ENCODE measurements at places on chromosomes 2 and 18.

DNA sequence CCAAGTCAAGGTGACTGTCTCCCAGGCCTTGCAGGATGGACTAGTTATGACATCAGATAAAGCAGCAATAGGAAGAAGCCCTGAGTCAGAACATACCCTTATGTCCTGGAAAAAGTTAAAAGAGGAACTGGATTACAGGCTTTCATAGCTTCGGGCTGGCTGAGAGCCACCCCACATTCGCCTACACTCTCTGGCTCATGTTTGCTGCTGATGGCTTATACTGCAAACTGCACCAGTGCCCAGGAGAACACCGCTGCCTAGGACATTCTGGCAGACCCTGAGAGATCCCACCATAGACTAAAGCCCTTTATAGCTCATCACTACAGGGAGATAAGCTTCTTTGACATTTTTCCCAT, 20.3 kb downstream of the SLC8A1 start:
- DNase-seq: no peak

- no peak for DNase-seq
Measured at GRCh38 chr2:56047136-56047535, 123.6 kb upstream of the EFEMP1 start.

DNA sequence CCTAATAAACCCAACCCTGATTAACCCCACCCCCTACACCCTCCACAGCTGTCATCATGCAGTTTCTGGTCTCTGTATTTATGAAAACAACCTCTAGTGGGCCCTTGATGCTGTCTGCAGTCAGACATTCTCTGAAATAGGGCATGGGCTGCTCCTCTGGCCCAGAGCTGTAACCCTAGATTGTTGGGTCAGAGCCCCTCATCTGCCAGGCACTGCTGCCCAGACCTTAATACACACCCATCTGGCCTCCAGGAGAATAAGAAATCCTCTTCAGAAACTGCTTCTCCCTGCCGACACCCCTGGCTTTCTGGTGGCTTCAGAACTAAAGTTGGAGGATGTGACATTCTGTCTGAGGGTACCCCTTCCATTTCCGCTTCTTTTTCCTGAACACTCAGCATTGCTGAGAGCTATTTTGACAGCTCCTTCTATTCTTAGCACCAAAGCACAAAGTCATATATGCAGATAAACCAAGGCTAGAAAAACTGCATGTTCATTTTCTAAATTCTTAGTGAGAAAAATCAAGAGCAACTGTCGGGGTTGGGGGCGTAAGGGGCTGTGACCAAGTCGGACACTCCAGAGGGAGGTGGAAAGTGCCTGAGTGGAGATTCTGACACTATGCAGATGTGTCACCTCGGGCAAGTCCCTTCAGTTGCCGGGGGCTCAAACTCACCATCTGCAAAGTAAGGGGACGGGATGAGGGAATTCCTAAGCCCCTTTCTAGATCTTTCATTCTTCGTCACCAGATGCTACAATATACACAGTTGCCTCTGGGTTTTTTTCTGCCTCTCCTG, 28.7 kb downstream of the SRSF7 start:
- DNase-seq: no peak

DNA sequence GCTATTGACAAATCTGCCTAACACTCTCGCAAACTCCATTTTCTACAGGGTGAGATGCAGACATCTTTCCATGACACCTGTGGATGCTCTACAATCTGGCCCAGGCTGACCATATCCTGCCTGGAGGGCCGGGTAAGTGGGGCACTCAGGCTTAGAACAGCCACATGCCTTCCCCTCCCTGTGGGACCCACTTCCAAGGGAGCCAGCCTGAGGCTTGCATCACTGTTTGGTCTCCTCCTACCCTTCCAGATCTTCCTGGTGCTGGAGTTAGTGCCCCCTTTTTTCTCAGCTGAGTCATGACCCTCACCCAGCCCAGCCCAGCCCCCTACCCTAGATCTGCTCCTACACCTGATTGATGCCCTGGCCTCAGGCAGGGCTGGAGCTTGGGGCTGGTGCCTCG, 150.2 kb upstream of the MSH6 start:
- no peak for DNase-seq

DNA sequence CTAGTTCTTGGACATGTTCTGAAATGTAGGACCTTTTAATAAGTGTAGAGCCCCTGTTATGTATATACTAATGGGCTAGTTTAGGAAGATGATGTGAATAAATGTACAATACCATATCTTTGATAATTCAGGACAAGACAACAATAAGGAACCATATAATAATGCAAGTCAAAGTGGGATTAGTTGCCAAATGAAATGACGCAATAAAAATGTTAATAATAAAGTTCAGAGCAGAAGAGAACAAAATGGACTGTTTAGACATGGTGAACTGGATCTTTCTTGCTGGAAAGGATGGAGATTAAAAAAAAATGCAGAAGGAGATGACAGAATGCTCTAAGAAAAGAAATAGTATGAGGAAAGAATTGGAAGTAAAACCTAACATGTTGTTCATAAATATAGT, 43.7 kb downstream of the MMADHC start:
- no peak for DNase-seq

- DNase-seq: no peak
Measured at GRCh38 chr18:74476140-74476539, 19.0 kb upstream of the DIPK1C start.

- DNase-seq: no peak
Measured at GRCh38 chr2:160581035-160581434, 87.4 kb upstream of the RBMS1 start.

- no peak for DNase-seq
Measured at GRCh38 chr2:208174144-208174543, 10.8 kb upstream of the CRYGA start.

DNA sequence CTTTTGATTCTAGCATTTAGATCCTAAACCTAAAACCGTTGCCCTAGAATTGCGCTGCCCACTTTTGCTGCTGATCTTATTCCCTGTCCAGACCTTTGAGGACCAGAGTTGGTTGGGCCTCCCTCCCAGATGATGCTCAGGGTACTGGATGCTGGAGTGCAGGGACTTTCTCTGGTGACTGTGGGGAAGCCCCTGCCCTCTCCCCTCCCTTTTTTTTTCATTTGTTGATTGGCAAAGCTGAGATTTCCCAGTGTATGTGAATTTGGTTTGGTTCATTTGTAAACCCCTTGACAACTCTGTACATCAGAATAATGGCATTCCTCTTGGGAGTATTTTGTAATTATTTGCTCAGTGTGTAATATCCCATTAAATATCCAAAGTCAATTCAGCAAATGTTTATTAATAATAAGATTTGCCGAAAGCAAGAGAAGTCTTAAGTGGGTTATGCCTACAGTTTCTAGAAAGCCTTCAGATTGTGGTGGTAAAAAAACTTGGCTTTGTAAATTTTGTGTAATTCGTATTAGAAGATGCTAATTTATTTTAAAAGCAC, 28.3 kb downstream of the RAB31 start:
- DNase-seq: no peak

GRCh38 chr2:157808421-157808820, 67.7 kb downstream of the ACVR1 start:
- DNase-seq: no peak

DNA sequence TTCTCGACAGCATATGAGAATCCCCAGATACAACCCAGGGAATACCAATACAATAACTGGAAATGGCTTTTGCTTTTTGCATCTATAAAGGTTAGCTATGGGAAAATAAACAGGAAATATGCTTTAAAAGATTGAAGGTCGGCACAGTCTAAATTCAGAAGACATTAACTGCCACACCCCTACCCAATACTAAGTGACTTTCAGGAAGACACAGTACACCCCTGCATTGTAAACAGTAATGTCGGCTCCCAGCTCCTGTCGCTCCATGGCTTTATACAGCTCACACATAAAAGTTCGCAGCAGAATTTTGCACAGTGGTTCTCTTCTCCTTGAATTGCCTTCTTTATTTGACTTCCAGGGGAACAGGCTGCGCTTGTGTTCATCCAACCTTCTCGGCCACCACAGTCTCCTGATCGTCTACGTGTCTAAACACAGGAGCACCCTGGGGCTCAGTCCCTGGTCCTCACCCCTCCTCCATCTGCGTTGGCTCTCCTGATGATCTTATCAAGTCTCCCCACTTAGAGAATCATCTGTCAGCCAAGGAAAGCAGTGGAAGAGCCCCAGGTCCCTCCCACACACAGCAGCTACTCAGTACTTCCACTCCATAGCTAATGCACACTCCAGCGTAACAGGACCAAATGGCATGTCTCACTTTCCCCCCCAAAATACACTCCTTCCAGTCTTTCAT, 22.7 kb downstream of the CYB5A start:
- no peak for DNase-seq

DNA sequence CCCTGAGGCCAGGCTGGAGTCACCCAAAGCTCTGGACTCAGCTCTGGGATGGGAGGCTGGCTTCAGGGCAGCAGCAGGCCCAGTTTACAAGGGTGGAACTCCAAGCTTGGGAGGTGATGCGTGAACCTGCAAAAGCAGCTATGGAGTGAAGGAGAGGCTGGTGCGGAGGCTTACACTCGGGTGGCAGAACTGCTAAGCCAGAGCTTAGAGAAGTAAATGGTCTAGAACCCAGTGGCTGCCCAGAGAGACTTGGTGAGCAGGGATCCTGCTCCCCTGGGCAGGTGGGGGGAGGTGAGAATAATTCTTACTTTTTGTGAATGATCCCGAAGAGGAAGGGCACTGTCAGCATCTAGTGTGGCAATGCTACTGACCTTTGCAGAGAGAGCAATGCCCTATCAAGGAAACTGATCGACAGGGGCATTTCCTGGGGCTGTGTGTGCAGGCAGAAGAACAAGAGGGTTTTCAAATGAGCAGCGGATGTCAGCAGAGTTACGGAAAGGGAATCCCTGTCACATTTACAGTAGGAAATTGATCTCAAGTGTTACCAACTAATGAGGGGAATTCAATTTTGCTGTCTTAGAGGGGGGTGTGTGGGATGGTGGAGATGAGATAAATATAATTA, 80.4 kb downstream of the TGFA start:
- DNase-seq: no peak

DNA sequence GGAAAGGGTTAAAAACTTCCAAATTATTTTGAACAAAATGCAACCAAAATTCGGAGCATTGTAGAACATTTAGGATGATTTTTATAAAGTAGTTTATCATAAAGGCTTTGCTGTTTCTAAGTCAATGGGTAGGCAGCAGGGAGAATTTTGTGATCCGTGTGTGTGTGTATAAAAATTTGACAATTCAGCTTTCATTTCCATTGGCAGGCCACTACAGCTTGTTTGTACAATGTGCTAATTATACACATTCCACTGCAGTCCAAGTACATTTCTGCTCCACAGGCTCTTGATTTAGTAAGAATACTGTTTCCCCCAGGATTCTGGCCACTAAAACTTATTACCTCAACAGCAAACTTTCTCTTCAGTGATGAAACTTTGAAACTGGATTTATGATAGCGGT, 71.8 kb upstream of the LTBP1 start:
- no peak for DNase-seq

DNA sequence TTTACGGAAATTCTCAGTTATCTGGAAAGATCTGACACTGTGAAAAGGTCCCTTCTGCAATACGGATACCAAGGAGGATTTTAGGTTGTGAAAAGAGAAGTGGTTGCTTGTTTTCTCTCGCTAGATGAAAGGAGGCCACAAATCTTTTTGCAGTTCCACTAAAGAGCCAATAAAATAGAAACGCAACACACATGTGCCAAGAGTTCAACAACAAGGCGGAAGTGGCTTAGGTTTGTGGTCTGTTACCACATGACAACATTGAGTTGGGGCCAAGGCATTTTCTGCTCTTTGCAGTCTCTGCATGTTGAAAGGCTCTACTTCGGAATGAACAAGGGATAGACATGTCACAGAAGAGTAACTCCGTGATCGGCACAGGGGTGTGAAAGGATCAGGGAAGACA, 115.7 kb upstream of the OSR1 start:
- DNase-seq: no peak

DNA sequence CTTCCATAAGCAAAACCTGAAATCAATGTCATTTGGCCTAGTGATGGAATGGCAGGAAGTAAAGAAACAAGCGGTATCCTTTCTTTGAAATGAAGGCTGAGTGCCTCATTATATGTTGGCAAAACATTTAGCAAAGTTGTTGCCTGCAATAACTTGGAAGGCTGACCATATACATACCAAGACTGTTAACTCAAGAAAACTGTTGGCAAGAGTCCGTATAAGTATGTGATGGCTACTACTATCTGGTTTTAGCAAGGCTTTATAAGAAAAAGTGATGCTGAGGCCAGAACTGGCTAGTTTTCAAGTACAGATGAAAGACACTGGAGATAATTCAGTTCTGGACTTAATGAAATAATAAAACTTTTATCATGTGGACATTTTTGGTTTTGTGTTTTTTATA, 356.2 kb downstream of the ZNF521 start:
- DNase-seq: no peak

- DNase-seq: no peak
Measured at GRCh38 chr2:1887915-1888314, 143.6 kb upstream of the PXDN start.

GRCh38 chr2:85713836-85714235, 19.7 kb downstream of the GNLY start:
- no peak for DNase-seq

DNA sequence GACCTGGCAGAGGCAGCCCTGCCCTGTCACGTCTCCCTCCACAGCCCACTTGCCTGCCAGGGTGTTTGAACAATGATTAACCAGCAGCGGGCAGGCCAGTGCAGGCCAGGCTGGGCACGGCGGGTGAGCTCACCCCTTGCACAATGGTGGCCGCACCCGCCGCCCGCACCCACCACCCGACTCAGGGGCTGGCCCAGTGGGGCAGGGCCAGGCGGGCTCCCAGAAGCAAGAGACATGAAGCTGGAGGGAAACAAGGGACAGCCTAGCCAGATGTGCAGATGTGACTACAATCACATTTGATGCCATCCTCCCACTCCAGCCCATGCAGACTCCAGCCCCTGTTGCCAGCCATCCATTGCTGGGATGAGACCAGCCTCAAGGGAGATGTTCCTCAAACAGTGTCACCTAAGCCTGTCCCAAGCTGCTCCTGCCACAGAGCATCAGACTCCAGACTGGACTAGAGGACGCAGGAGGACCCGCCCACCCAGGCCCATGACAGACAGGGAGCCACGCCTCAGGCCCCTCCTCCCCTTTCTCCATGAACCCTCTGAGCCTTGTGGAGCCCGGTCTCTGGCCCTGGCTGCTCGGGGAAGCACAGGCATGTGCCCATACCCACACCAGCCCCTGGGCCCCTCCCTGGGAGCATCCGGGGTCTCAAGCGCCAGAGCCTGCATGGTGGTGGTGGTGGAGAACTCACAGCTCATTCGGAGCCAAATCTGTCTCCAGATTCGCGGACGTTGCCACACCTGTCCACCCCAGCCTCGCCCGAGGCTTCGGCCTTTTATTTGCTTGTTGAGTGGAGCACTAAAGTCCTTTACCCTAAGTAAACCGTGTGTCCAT, 45.0 kb downstream of the SDC1 start:
- DNase-seq: no peak
